Frontal cortex (tissue), 4 donors: ENCODE measurements at places on chromosomes 6 and 20. TPM values are rescaled to one million over a fixed set of nuclear protein-coding genes. Genes with fewer than 3 reads are reported as not detected.

- no peak for DNase-seq
Observed at GRCh38 chr6:33837971-33838665, 34.3 kb upstream of the MLN start.

DNA sequence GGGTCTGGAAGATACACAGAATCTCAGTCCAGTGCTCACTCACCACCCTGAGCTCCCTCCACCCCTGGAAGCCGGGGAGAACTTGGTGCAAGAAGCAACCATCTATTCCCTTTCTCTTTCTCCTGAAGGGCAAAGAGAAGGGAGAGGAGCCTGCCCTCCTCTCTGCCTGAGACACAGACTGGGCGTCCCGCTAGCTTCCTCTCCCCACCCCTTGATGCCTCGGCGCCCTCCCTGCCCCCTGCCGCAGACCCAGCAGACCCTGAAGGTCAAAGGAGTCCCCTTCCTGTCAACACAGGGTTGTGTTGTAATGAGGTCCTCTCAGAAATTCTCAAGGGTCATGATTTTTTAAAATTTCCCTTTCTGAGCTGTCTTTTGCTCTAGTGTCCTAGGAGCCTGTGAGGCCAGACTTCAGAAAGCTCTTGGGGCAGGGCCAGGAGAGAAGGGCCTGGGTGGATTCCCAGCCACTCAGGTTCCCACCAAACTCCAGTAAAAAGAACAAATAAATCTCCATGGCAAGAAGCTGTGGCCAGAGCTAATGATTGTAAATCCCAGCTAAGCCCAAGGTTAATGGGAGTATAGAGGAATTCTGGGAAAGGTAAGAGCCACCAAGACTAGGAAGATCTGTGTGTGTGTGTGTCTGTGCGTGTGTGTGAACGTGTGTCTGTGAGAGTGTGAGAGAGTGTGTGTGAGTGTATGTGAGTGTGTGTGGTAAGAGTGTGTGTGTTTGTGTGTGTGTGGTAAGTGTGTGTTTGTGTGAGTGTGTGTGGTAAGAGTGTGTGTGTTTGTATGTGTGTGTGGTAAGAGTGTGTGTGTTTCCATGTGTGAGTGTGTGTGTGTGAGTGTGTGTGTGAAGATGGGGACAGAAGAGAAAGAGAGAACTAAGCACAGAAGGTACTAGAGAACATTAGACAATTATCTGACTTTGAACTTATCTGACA, 1.1 kb upstream of the JPH2 start:
- DNase-seq = no peak

- DNase-seq = no peak
Observed at GRCh38 chr6:44561832-44562665, 174.5 kb downstream of the CDC5L start.

GRCh38 chr6:158066136-158066781, 84.6 kb downstream of the SYNJ2 start:
- no peak for DNase-seq

DNA sequence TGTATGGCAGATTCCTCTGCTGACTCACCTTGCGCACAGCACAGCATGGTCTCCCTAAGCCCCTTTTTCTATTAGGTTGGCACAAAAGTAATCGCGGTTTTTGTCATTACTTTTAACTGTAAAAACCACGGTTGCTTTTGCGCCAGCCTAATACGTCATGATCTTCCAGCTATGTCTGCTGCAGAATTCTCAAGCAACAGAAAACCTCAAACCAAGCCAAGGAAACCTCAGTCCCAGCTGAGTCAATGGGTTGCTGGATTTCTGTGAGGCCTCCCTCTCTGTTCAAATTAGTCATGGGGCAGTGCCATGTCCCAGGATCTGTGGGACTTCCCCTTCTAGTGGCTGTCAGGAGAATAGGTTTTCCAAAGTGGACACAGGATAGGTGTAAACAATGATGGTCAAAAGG, 15.7 kb upstream of the ENPP1 start:
- DNase-seq = no peak

UBE2C gene
- 3.7 TPM for total RNA-seq

- peak; percentile 52 for DNase-seq
Observed at GRCh38 chr6:165308926-165309731, at the start of gene C6orf118. Gene C6orf118 (minus strand): TSS chr6:165309605. CDS start chr6:165309586, 19 bp downstream.

DNA sequence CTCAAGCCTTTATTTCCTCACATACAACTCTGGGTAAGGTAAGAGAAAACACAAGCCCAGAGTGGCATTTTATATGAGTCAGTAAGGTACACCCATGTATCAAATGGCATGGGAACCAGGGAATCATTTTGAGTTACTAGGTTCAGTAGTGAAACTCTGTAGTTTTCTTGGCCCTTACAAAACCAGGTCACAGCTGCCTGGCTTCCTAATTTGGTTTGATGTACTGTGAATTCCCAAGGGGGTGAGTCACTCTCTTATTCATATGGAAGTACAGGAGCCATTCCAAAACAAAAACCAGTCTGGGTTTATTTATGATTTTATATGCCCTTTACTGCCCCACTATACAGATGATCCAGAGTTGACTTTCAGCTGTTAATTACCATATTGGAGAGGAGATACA, 70.7 kb downstream of the PDE7B start:
- DNase-seq = no peak

GRCh38 chr6:64041373-64041772, 405.8 kb downstream of the PHF3 start:
- DNase-seq = no peak

- DNase-seq = no peak
Observed at GRCh38 chr6:13287104-13287503, 41.2 kb downstream of the TBC1D7 start.
